H9 (cell line): ENCODE measurements at places on chromosomes 13 and 19. TPM values are rescaled to one million over a fixed set of nuclear protein-coding genes. Genes with fewer than 3 reads are reported as not detected.

GGACT gene
- total RNA-seq = 1.3 TPM in 2 replicates

MUC16 gene
- 0.22 and 0.29 TPM in 2 replicates for total RNA-seq

KLK13 gene
- 3.0 and 4.2 TPM in 2 replicates for total RNA-seq

ETV2 gene
- 1.5 and 1.9 TPM in 2 replicates for total RNA-seq

ZNF331 gene
- total RNA-seq = 50.6 and 57.2 TPM in 2 replicates

ZNF726 gene
- total RNA-seq = 0.11 and 0.18 TPM in 2 replicates

COMP gene
- total RNA-seq = 0.15 TPM in 1 of 2 replicates, not detected in the other

KIR2DL3 gene
- total RNA-seq = not detected in 2 replicates

CAPS gene
- total RNA-seq = 2.3 and 2.5 TPM in 2 replicates

DNA sequence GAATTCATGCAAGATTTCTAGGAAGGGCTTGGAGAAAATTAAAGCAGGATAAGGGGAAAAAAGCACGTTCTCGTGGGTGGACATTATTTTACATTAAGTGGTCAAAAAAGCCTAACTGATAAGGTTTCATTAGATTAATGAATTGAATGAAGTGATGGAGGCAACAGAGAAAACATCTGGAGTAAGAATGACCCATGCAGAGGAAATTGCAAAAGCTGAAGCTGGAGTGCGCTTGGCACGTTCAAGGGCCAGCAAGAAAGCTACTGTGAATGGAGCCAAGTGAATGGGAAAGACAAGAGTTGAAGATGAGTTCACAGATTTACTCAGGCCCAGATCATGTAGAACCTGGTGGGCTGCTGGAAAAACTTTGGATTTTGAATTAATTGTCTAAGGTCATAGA is 777.9 kb downstream of the DACH1 start:
- DNase-seq = no peak

GRCh38 chr13:38262211-38262610 is 87.4 kb upstream of the UFM1 start:
- no peak for DNase-seq

GRCh38 chr13:101985321-101985720 is 416.5 kb downstream of the FGF14 start:
- no peak for DNase-seq

DNA sequence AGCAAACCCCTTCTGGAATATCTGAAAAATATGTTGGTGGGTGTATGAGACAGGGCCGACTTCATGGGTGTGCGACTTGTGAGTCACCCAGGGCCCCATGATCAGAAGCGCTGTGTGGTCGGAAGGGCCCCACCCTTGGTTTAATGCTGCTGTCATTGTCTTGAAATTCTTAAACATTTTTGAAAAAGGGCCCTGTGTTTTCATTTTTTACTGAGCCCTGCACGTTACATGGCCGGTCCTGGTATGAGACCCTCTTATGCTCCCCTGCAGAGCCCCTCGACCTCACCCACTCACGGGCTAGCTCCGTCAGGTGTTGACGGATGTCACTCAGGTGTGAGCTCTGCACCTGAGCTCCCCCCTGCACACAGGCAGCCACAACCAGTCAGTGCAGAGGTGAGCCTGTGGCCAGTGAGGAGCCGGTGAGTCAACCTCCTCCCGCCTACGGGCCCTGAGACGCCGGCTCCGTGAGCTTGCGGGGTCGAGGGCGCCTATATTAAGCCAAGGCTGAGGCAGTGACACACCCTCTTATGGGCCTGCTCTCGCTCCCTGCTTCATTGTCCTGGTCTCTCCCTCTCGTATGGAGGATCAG is 27.7 kb downstream of the GADD45B start:
- no peak for DNase-seq

GRCh38 chr19:46887240-46887782 is 26.5 kb downstream of the ARHGAP35 start:
- DNase-seq = no peak

DNA sequence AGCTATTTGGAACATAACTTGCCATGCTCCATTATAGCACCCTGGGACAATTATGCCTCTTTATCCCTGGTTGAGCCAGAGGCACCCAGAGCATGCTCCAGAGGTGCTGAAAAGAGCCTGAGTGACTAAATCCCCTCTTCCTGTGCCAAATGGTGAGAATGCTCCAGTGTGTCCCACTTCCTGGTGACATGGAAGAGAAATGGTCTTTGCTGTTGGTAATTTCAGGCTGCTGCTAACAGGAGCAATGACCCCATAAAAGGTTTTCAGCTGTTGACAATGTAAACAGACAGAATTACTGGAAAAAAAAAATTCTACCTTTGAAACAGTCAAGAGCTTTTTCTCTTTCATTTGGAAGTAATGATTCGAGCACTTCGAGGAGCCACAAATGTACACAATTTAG is 341.8 kb downstream of the FGF9 start:
- DNase-seq = no peak

GRCh38 chr13:36920616-36921185 is 663 bp upstream of the SMAD9 start:
- peak; percentile 38 for DNase-seq

- DNase-seq = no peak
Observed at GRCh38 chr13:105678072-105678471, 857.4 kb downstream of the EFNB2 start.

DNA sequence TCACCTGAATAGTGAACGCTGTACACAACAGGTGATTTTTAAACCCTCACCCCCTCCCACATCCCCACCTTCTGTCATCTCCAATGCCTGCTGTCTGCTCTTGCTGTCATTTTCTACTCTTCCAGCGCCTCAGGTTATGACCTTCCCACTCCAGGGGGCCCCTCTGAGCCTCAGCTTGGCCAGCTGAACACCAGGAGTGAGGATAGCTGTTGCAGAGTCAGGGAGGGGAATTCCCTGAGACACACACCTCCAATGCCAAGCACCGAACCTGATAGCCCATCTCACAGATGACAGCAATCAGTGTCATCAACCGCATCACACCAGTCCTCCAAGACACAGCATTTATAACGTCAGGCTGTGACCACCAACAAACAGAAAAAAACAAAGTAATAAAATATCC is 193.5 kb downstream of the ZNF536 start:
- no peak for DNase-seq

DNA sequence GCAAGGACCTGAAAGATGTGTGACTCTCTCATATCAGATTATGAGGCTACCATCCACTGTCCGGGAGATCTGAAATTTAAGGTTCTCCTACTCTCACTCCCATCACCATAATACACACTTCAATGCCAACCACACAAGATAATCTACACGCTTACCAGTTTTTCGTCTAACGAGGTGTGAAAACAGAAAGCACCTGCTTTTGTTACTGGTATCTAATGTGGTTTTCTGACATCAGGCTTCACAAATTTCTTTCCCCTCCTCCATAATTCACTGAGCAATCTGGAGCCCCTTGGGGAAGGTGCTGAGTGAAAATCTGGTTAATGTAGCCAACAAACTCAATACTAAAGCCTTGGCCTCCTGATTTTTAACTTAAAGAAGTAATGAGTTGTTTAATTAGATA is 10.1 kb upstream of the LRCH1 start:
- no peak for DNase-seq

DNA sequence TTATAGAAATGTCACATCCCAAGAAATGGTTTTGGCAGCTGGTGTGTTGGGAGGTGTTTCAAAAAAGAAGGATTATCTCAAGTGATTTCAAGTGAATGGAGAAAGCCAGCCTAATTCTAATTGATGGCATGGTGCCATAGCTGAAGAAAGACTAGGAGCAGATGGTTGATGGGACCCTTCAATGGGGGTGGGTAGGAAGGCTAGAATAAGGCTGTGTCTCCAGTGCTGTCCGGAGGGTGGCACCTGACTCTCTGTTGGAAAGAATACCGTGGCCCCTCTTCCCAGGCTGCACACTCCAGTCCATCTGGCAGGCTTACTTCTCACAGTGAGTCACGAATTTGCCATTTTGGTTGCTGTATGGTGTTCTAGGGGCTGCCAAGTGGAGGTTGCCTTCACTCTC is 51.0 kb upstream of the GPR12 start:
- no peak for DNase-seq

DNA sequence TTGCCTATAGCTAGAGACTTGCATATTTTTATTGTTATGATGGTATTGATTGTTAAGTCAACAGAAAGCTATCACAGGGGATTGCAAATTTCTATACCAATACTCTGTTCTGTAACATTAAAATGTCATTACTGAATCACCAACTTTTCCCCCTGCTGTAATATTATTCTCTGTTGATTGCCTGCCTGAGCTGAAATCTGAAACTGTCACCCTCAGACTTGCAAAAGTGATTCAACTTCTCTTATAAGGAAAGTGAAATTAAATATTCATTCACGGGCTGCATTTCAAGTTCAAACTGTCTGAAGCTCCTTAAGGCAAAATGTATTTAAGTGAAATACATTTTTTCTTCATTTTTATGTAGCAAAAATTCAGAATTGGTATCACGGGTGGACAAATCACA is 723.2 kb downstream of the PCDH9 start:
- no peak for DNase-seq

- DNase-seq = no peak
Observed at GRCh38 chr19:38730470-38730730, 13.9 kb downstream of the CAPN12 start.

- no peak for DNase-seq
Observed at GRCh38 chr19:19026299-19026971, 6.9 kb downstream of the SUGP2 start.

GRCh38 chr13:105961438-105961837 is 574.0 kb downstream of the EFNB2 start:
- no peak for DNase-seq

GRCh38 chr19:7492142-7492541 is 3.3 kb upstream of the PEX11G start:
- DNase-seq = no peak

GRCh38 chr19:10346509-10346908 is 7.1 kb upstream of the ICAM3 start:
- no peak for DNase-seq

- DNase-seq = no peak
Observed at GRCh38 chr13:41680900-41681299, 223.6 kb downstream of the RGCC start.

GRCh38 chr13:29594303-29594709 is 1.2 kb downstream of the SLC7A1 start:
- DNase-seq = no peak

- peak; percentile 83 for DNase-seq
Observed at GRCh38 chr19:2624537-2625091, 77.9 kb downstream of the GNG7 start.

- peak; percentile 86 for DNase-seq
Observed at GRCh38 chr13:100392709-100393630, 195.6 kb downstream of the GGACT start.

DNA sequence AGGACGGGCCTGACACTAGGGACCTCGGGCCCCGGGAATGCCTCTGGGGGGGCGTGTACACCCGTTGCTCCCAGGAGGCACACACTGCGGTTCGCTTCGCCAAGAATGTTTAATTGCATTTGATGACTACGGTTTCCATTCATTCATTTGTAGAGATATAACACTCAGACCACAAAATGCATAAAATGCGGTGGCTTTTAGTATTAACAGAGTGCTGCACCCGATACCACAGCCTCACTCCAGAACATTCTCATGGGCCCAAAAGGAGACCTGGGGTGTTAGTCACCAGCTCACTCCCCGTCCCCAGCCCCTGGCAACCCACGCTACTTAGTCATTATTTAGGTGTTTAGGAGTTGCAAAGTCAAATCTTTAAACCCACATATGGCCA is 21.8 kb downstream of the HCN2 start:
- DNase-seq = no peak

GRCh38 chr13:98443329-98443728 is 133.6 kb downstream of the STK24 start:
- no peak for DNase-seq

DNA sequence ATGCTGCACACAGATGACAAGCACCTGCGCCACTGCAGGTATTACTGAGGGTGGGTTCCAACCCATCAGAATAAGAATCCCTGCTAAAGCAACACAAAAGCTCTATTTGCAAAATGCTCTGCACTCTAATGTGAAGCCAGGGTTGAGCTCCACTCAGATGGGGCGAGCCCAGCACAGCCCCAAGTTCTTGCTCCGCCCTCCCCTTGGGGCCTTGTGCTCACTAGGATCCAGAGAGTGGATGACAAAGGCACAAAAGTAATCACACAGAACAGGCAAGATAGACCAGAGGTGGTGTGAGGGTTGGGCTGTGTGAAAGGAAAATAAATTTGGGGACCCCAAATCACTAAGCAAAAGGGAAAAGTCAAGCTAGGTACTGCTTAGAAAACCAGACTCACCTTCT is 8.2 kb upstream of the ZNF611 start:
- DNase-seq = no peak

DNA sequence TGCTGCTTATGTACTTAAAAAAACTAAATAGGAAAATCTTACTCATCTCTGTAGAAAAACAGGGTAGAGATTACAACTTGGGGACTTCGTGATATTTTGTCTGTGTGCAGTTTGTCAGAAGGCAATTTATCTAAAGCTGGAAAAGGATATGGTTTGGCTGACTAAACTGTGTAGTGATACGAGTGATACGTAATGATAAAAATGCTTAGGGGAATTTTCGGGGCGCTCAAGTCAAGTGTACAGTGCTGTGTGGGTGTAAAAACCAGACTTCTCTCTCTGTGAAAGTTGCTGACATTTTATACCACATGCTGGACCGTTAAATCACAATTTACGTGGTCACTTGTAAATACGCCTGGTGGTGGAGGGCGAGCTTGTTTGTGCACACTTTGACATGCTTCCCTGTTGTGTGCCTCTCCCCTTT is 221.7 kb downstream of the KCNRG start:
- no peak for DNase-seq

GRCh38 chr13:113740661-113741060 is 18.4 kb upstream of the TMEM255B start:
- no peak for DNase-seq

DNA sequence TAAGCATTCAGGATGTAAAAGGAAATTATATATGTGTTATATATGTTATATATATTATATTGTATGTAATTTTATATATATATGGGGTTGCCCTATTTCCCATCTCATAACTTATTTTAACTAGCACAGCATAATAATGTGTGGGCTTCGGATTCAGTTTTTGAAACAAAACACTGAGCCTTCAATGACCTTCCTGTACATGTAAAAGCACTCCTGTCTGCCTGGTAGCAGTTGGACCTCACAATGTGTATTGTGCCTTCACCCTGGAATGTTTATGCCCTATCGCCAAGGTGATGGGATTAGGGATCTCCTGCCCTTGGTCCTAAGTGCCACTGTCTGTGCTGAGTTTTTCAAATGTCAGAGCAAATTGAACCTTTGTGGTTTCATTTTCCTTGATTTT is 968.8 kb downstream of the TUBA3C start:
- no peak for DNase-seq
